ENCODE measurements at places on chromosomes 13 and 19.

DNA sequence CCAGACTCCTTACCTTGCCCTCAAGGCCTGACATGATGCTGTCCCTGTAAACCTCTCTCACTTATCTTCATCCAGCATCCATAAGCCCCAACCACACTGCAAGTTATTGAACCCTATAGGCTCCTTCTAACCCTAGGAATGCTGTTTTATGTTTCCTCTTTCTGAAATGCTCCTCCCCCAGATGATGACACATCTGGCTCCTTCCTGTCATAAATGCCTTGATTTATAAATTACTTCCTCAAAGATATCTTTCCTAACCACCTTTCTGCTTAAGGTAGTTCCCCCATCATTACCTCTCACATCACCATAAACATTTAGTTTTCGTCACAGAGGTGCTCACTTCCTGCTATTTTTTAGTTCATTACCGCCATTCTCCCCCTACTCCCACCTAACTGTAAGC lies 12.3 kb downstream of the RUBCNL start:
- no peak for DNase-seq

GRCh38 chr19:46579361-46579879 lies 21.7 kb upstream of the CALM3 start:
- DNase-seq, result peak; percentile 12

- no peak for DNase-seq
Observed at GRCh38 chr19:9967326-9967725, 31.0 kb upstream of the OLFM2 start.

DNA sequence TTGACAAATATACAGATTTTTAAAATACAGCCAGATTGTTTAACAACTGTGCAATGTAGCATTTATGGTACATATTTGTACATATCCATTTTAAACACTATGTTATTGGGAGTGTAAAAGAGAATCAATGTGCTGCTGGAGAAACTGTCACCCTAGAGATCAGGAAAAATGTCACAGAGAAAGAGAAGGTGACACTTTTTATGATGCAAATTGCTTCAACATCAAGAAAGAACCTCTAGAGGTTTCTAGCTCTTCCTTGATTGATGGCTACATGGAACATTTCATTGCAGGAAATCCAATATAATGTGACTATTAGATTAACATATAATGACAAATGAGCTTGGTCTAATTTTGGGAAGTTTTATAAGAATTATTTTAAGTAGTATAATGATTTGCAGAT lies 1491.2 kb upstream of the PCDH20 start:
- DNase-seq, result no peak

- no peak for DNase-seq
Observed at GRCh38 chr13:35695448-35695770, 218.9 kb upstream of the MAB21L1 start.

- no peak for DNase-seq
Observed at GRCh38 chr13:39353988-39354387, 249.0 kb downstream of the LHFPL6 start.

- DNase-seq, result no peak
Observed at GRCh38 chr13:58165617-58166016, 534.1 kb downstream of the PCDH17 start.

GRCh38 chr13:20230913-20231838 lies 943 bp downstream of the GJB6 start:
- DNase-seq, result no peak

All from effector CD8-positive, alpha-beta T cell (primary cell).